ENCODE measurements at places on chromosomes 2 and 18.

DNA sequence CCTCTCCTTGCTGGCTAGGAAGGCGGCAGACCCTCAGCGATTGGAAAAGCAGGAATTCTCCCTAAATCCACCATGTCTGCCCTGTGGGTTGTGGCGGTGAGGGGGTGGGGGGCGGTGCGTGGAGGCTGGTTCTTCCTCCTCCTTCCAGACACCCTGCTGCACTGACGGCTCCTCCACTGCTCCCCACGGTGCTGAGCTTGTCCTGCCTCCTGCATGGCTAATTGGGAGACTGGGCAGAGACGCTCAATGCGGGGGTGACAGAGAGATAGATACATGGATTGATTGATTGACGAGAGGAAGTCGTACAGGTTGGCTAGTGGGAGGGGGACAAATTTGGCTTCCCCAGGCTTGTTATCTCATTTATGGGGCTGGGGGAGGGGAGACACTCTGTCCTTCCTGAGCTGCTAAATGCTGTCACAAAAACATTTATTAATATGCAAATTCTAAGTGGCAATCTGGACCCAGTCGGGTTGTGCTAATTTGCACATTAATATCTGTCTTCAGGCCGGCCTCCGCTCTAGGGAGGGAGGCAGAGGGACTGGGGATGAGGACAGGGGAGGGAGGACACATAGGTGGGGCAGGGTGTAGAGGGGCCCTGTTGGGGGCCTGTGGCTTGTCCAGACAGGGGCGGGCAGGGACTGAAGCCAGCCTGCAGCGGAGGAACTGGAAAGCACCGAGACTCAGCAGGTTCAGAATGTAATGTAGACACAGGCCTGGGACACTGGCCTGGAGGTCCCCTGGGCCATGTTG lies 181.6 kb downstream of the CELF4 start:
- no peak for DNase-seq

- no peak for DNase-seq
Measured at GRCh38 chr18:13296867-13297574, 78.5 kb downstream of the LDLRAD4 start.

GRCh38 chr2:30301551-30301950 lies 70.2 kb downstream of the LBH start:
- DNase-seq, result no peak

DNA sequence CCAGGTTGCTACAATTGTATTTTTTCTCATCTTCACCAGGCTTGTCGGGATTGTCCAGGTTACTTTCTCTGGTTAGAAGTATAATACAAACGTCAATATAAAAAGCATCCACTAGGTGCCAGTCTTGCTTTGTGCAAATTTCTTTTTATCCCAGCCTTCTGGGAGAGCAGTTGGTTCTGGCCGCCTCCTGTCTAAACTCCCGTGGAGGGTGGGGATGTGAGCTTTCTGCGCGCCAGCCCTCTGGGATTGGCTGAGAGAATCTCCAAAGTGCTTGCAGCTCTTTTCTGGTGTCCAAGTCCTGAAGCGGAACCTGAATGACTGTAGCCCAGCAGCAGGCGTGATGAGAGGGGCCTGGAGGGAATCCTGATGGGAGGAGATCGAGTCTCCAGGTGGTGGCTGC lies 22.4 kb upstream of the TOGARAM2 start:
- peak; percentile 13 for DNase-seq

- DNase-seq, result no peak
Measured at GRCh38 chr2:127416506-127417001, 1.7 kb upstream of the PROC start.

GRCh38 chr2:231464576-231465540 lies 574 bp upstream of the NCL start:
- peak; percentile 96 for DNase-seq

DNA sequence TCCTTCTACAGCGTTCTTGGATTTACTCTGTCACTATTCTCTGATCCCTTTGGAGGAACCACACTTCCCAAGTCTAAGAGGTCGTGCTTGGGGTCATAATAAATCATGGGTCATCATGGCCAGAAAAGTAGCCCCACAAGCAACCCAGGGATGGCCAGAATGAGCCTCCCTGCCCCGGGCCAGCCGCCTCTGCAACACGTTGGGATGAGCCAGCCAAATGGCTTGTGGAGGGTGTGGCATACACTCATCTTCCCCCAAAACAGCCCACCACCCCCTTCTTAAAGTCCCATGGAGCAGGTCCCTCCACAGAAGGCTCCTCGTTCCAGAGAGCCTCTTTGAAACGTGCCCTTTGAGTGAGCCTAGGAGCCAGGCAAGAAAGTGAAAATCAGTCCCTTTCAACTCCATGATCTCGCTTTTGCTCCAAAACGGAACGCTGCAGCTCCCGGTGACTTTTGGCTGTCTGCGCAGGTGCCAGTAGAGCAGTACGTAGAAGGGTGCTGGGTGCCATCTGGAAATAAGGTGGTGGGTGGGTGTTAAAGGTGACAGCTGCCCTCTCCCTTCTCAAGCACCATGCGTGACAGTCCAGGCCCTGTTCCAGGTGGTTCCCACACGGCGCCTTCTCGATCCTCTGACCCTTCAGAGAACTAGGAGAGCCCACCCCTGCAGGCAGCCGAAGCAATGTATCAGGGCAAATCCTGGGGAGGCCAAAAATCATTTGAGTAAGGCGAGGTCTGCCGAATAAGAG lies 48.5 kb upstream of the FOSL2 start:
- DNase-seq, result no peak

DNA sequence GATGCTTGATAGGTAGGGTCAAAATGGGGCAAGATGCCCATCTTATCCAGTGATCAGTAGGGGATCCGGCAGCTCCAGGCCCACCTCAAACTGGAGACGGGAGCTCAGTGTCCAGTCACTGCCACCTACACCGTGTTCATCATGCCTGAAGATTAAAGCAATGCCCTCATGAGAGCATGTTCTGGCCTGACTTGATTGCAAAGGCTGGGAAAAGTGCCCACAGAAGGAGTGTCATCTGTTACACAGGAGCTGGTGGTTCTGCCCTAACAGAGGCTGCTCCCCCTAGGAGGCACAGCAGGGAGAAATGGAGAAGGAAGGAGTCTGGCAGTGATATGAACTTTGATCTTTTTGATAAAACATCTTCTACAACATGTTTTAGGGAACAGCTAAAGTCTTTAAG lies 92.3 kb downstream of the CCBE1 start:
- DNase-seq, result no peak

DNA sequence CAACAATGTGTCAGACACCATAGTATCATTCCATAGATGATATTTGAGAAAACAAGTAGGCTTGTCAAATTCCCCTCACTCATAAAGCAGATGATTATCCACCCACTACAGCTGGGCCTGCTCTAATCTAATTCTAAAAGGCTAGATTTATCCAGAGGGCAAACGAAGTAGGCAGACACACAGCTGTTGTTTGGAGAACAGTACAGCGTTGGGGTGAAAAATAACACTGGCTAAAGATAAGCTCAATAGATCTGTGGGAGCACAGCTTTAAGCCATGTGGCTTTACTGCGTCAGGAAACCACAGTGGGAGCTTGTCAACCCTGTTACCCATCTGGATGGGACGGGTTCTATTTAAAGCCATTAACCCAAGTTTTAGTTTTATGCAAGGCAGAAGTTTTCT lies 48.9 kb upstream of the COBLL1 start:
- DNase-seq, result no peak

DNA sequence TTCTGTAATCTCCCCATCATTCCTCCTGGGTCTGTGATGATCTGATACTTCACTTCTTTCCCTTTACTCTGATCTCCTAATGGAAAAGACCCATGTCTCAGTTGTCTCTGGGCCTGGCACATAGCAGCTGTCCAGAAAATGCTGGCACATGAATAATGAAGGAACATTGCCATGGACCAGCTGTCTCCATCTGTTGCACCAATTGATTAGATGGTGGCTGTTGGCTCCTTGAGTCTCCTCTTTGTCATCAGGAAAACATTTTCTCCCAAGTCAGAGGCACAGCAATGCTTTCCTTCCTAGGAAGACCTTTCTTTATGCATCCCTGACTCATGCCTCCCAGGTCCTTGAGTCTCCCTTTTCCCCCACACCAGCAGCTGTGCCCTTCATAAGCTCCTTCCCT lies 286.2 kb upstream of the CXCR4 start:
- DNase-seq, result no peak

- DNase-seq, result peak; percentile 83
Measured at GRCh38 chr2:68726608-68727367, 7.8 kb upstream of the ARHGAP25 start.

DNA sequence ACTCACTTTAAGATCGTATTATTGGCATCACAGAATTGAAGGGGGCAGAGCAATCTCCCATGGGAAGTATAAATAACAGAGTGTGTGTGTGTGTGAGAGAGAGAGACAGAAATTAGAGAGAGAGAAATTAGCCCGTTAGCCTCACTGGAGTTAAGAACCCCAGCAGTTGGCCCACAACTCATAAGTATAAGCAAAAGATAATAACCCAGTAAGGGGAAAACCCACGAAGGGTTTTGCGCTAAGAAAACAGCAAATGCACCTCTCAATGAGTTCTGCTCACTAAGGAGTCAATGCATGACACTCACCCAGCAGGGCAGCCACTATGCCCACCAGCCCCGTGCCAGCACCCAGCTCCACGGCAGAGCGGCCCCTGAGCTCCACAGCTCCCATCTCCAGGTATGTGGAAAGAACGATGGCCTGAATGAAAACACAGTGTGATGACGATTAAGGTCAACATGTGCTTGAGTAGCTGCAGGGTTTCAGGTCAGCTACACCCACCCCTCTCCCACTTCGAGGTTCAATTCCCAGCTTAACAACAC lies 3.6 kb downstream of the METTL21A start:
- no peak for DNase-seq

DNA sequence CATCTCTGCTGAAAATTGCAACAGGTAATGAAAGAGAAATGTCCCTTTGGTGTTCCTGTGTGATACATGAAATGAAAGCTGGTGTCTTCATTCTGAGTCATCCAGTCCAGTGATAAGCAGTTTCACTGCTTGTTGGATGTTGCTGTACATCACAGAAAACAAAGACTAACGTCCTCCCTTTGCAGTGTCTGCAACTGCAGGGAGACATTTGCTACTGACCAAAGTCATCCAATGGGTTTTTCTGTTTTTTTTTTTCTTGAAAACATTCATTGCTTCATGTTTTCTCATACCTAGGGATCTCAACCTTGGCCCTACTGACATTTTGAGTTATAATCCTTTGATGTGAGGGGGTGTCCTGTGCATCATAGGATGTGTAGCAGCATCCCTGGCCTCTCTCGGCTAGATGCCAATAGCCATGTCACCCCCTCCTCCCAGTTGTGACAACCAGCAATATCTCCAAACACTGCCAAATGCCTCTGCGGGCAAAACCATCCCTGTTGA lies 63.6 kb upstream of the FZD5 start:
- DNase-seq, result peak; percentile 33

DNA sequence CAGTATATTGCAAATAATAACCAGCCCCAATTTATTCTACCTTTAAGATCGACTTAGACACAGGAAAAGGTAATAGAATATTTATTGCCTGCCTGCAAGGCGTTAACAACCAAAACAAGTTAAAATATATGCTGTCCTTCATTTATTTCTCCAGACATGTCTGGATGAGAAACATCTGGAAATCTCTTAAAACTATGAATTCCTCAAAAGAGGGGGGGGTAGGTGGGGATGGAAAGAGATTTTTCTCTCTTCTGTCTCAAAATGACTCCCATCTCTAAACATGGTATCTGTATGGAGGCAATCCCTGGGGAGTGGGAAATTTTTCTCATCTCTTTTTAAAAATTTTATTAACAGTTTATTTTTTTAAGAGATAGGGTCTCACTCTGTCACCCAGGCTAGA lies 113.0 kb downstream of the CDH2 start:
- DNase-seq, result no peak

GRCh38 chr2:29917781-29918180 lies 3.6 kb downstream of the ALK start:
- DNase-seq, result no peak

DNA sequence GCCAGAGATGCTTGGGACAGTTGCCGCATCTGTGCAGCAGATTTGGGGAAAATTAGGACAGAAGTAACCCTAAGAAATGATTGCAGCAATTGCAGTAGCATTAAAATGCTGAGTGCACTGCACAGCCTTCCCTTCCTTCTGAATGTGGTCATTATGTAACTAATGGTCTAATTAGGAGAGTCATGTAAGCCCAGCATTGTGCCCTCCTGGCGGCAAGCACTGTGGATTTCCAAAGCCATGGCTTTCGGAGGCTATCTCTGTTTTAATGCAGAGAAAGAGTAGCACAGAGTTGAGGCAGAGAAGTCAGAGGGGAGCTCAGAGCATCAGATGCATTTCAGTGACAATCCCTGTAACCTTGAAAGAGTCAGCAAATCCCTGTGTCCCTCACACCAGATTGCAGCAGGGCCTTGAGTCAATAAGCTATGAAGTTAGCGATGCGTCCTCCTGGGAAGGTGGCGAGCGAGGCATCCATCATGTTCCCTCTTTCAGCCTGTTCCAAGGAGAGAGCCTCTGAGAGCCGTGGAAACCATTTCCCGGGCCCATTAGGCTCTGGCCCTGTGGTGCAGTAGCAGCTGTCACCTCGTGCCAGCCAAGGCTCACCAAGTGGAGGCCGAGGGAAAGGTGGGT lies 307.2 kb downstream of the FBXO15 start:
- DNase-seq, result no peak

DNA sequence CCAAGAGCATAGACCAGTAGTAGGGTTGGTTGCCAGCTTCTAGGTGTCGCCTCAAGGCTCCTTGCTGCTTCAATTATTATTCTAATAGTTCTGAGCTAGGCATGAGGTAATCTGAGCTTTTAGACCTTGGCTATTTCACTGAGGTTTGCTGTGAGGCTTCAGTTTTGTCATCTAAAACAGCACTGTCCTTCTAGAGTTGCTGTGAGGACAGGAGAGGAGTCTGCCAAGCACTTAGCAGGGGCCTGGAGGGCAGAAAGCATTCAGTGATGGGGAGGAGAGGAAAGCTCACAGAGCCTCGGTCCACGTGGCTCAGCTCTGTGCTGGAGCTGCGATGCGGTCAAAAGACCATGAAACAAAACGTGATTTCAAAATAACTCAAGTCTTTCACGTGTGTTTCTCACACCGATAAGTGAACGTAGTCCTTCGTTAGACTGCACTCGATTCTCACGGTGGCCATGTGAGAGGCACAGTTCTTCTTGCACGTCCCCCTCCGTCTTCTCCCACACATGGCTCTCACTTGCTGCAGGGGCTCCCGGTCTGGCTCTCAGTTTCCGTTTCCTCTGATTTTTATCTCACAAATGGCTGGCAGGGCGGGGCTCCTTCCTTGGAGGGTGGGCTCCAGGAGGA lies 113.7 kb downstream of the B3GNT2 start:
- peak; percentile 27 for DNase-seq

GRCh38 chr18:11411048-11411447 lies 198.3 kb upstream of the SLC35G4 start:
- no peak for DNase-seq

Measured in T-helper 2 cell treated with Interferon-gamma antibody and Interleukin-4, amounts not matched to agents 5 μg/mL and 100 μg/mL, for 36 hours (primary cell).